ENCODE measurements at places on chromosomes 6 and 20. TPM values are rescaled to one million over a fixed set of nuclear protein-coding genes. Genes with fewer than 3 reads are reported as not detected.

L3MBTL1 gene
- 6.2 TPM for total RNA-seq

DNA sequence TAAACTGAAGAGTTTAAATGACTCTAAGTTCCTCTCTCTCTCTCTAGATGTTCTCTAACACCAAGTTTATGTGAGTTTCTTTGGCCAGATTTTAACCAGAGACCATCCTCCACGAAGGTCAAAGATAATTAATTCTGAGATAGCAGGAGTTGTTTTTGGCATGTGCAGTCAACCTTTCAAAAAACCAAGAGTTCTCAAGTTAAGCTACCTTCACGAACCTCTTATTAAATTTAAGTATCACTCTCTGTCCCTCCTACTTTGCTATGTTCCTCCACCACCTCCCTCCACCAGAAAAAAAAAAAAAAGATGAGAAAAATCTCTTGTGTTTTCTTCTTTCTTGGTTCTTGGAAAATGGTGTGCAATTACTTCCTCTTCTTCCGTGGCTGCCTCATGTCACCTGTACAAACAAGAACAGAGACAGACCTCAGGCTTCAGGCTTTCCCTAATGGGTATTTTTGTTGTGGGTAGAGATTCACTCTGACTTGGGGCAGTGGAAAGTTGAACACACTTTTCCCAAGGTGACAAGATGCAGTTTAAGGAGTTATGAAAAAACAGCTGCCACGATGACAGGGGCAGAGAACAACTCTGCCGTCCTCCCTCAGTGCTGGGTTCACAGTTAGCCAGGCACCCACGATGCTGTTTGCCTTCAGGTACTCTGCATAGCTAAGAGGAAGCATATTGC is 64.3 kb downstream of the ADTRP start:
- H3K4me1 ChIP-seq, result peaks cover 12% of the 10 kb centered on the region
- no peak overlapping the region for H3K4me3 ChIP-seq

DNA sequence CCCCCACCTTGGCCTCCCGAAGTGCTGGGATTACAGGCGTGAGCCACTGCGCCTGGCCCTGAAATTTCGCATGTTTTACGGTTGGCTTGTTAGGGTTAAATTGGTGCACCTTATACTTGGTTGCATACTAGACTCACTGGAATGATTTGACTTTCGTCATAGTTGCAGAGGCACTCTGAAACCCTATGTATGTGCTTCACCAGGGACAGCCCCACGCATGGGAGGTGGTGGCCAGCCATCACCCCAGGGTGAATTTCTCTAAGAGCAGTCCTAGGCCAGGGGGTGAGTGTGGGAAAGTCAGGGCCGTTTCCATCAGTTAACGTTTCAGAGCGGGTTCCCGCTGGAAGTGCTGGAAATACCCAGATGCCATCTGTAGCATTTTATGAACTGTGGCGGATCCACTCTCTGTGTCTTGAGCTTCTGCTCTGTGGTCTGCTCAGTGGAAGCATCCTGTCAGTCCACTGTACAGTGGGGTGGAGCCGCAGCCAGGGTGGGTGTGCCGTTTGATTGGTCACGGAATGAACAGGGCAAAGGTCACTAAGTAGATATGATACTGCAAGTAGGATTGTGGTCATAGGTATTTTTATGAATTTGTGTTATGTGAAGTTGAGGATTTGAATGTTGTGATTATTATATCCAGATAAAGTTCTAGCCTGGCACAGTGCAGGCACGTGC is 13.2 kb downstream of the DNAJC5 start:
- H3K4me1 ChIP-seq, result no peaks in the 10 kb centered on the region
- no peak for DNase-seq
- no peak overlapping the region for H3K4me3 ChIP-seq

DNA sequence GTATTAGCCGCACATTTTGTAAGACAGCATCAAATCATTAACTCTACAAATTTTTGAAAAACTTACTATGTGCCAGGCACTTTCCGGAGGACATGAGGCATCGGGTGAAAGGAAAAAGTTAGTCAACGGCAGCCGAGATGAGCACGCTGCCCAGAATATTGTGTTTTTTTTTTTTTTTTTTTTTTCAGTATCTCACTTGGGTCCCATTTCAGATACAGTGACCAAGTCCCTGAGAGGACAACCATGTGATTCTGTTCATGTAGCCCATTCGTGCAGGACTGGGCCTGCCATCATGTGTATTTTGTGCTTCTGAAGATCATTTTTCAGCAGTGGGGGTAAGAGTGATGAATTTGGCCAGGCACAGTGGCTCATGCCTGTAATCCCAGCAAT is 1.3 kb downstream of the SLA2 start:
- H3K27me3 ChIP-seq, result no peaks in the 10 kb centered on the region
- H3K27ac ChIP-seq, result no peak overlapping the region
- no peaks in the 10 kb centered on the region for H3K36me3 ChIP-seq
- H3K4me1 ChIP-seq, result no peaks in the 10 kb centered on the region

KIF25 gene
- 0.26 TPM for total RNA-seq

GRCh38 chr20:43985121-43985520 is 70.5 kb downstream of the TOX2 start:
- H3K36me3 ChIP-seq, result no peaks in the 10 kb centered on the region
- H3K4me1 ChIP-seq, result no peaks in the 10 kb centered on the region
- no peak overlapping the region for H3K27ac ChIP-seq
- DNase-seq, result no peak
- H3K4me3 ChIP-seq, result no peak overlapping the region
